Activated T-cell treated with anti-CD3 and anti-CD28 coated beads, Interleukin-2, amount 50 U/mL, for 72 hours (primary cell): ENCODE measurements at places on chromosomes 12 and 14. TPM values are rescaled to one million over a fixed set of nuclear protein-coding genes. Genes with fewer than 3 reads are reported as not detected.
A peak's percentile ranks its signal among the peaks of the same experiment; 100 is the strongest.

DNA sequence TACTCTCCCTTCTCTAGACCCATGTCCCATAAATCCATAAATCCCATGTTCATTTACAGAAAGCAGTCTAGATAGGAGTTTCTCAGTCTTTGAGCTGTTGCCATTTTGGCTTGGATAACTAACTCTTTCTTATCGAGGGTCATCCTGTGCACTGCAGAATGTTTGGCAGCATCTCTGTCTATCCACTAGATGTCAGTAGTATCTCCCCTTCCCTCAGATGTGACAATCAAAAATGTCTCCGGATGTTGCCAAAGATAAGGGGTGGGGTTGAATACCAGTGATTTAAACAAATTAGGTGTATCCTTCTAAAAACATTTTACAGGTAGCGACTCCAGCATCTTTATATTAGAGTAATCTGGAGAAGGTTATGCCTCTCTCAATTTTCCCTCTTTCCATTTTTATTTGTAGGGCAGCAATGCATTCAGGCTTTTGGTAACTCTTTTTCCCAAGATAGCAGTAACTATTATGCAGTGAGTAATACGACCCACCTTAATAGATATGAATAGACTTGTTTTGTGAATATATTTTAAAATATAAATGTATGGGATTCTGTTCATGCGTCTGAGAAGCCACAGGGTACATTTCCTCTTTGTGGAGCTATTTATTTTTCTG, 100.7 kb downstream of the LRRK2 start:
- H3K27ac ChIP-seq, result no peak overlapping the region
- H3K36me3 ChIP-seq, result no peaks in the 10 kb centered on the region
- H3K4me3 ChIP-seq, result no peak overlapping the region
- H3K4me1 ChIP-seq, result no peaks in the 10 kb centered on the region
- DNase-seq, result no peak

The KRT3 gene
- total RNA-seq, result not detected

- DNase-seq, result no peak
- H3K27ac ChIP-seq, result no peak overlapping the region
- no peaks in the 10 kb centered on the region for H3K36me3 ChIP-seq
- H3K4me3 ChIP-seq, result no peak overlapping the region
- peaks cover 23% of the 10 kb centered on the region for H3K27me3 ChIP-seq
These were observed 34.7 kb downstream of the MVK start for GRCh38 chr12:109608270-109608669.

The PDE6H gene
- not detected for total RNA-seq

- peaks cover 3% of the 10 kb centered on the region for H3K36me3 ChIP-seq
- H3K4me1 ChIP-seq, result peaks cover 16% of the 10 kb centered on the region
- H3K4me3 ChIP-seq, result no peak overlapping the region
- no peak for DNase-seq
- H3K27me3 ChIP-seq, result no peaks in the 10 kb centered on the region
These were observed 11.1 kb downstream of the ARF3 start for GRCh38 chr12:48946205-48946604.

DNA sequence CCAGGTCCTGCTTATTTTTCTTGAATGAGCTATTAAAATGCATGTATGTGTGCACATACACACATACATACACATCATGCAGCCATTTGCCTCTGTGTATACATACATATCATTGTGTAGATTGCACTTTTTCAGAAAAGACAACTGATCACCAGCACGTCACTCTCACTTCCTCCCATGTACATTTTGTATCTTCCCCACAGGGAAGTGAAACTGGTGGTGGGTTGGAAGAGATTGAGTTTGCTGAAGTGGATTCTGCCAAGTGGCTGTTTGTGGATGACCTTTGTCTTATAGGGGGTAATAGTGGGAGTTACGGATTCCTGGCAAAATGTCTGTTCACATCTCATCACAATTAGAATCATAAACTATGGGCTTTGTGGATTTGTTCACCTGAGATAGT, 448.6 kb downstream of the RAD51B start:
- H3K27ac ChIP-seq, result no peak overlapping the region
- peaks cover 36% of the 10 kb centered on the region for H3K4me1 ChIP-seq
- H3K4me3 ChIP-seq, result peak overlapping the region; percentile 4
- no peaks in the 10 kb centered on the region for H3K36me3 ChIP-seq

GRCh38 chr12:97194546-97194945, 268.1 kb upstream of the RMST start:
- H3K36me3 ChIP-seq, result no peaks in the 10 kb centered on the region
- H3K27me3 ChIP-seq, result no peaks in the 10 kb centered on the region
- H3K27ac ChIP-seq, result no peak overlapping the region
- no peaks in the 10 kb centered on the region for H3K4me1 ChIP-seq
- no peak for DNase-seq
- H3K4me3 ChIP-seq, result no peak overlapping the region

GRCh38 chr12:14950421-14950820, 11.0 kb downstream of the ARHGDIB start:
- no peaks in the 10 kb centered on the region for H3K27me3 ChIP-seq
- peak; percentile 46 for DNase-seq
- H3K27ac ChIP-seq, result peak overlapping the region; percentile 96
- peaks cover 92% of the 10 kb centered on the region for H3K4me1 ChIP-seq
- H3K4me3 ChIP-seq, result peak overlapping the region; percentile 84

The ESRRB gene
- total RNA-seq, result 0.30 TPM

- DNase-seq, result peak; percentile 3
- H3K27ac ChIP-seq, result no peak overlapping the region
- peaks cover 37% of the 10 kb centered on the region for H3K27me3 ChIP-seq
- no peaks in the 10 kb centered on the region for H3K36me3 ChIP-seq
- peaks cover 4% of the 10 kb centered on the region for H3K4me1 ChIP-seq
These were observed 63.4 kb upstream of the IGF1 start for GRCh38 chr12:102543494-102544485.

DNA sequence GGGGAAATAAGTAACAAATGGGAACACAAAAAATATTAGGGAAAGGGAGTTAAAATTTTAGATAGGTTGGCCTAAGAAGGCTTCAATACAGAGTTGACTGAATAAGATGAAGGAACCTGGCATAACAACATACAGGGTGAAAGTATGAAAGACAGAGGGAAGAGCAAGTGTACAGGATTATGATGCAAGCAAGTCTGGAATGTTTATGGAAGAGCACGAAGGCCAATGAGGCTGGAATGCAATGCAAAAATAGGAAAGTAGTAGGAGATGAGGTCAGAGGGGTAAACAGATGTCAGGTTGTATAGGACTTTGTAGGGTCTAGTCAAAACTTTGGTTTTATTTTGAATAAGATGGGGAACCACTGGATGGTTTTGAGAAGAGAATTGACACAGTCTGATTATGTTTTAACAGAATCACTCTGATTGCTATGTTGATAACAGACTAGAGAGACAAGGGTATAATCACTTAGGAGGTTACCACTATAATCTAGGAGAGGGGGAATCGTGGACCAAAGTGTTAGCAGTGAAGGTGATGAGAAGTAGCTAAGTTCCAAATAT, 96.8 kb downstream of the OSBPL8 start:
- H3K4me1 ChIP-seq, result peaks cover 27% of the 10 kb centered on the region
- no peaks in the 10 kb centered on the region for H3K36me3 ChIP-seq
- no peak for DNase-seq

The DPPA3 gene
- not detected for total RNA-seq

The KIF5A gene
- total RNA-seq, result 5.9 TPM

The DENND5B gene
- 0.76 TPM for total RNA-seq

The TTC7B gene
- total RNA-seq, result 10.7 TPM

- H3K27ac ChIP-seq, result no peak overlapping the region
- no peaks in the 10 kb centered on the region for H3K36me3 ChIP-seq
These were observed 125.0 kb upstream of the ATP2B1 start for GRCh38 chr12:89833337-89834252.

The CTSG gene
- total RNA-seq, result not detected

The CLEC1B gene
- total RNA-seq, result not detected

The LHX5 gene
- total RNA-seq, result 0.19 TPM

The MYH6 gene
- total RNA-seq, result 2.1 TPM

The SUDS3 gene
- 29.5 TPM for total RNA-seq
